ENCODE measurements at places on chromosomes 4 and X. TPM values are rescaled to one million over a fixed set of nuclear protein-coding genes. Genes with fewer than 3 reads are reported as not detected.

The PRKX gene
- 54.0 TPM for total RNA-seq

The UCP1 gene
- not detected for total RNA-seq

The MND1 gene
- 9.7 TPM for total RNA-seq

The PRRG1 gene
- total RNA-seq: 2.5 TPM

The SSX2 gene
- total RNA-seq: not detected

The PLAC1 gene
- total RNA-seq: not detected

The NOP14 gene
- total RNA-seq: 33.4 TPM

The COL4A5 gene
- 276 TPM for total RNA-seq

The UGT2B11 gene
- 0.93 TPM for total RNA-seq

The LETM1 gene
- 51.2 TPM for total RNA-seq

The STBD1 gene
- 1.9 TPM for total RNA-seq

The XAGE1A gene
- not detected for total RNA-seq

The F9 gene
- total RNA-seq: not detected

The ARAP2 gene
- total RNA-seq: 11.6 TPM

The GRIA2 gene
- total RNA-seq: 2.3 TPM

The TRIM2 gene
- total RNA-seq: 52.5 TPM

The PROM1 gene
- total RNA-seq: 105 TPM

The FRMPD3 gene
- 0.74 TPM for total RNA-seq

The ANK2 gene
- 11.1 TPM for total RNA-seq

The GABRQ gene
- 0.10 TPM for total RNA-seq

The OFD1 gene
- 65.4 TPM for total RNA-seq

The DCAF12L2 gene
- 1.1 TPM for total RNA-seq

The SATL1 gene
- total RNA-seq: 0.51 TPM

The SPANXB1 gene
- not detected for total RNA-seq

The MSL3 gene
- 33.3 TPM for total RNA-seq

The SRPK3 gene
- not detected for total RNA-seq

The IL13RA1 gene
- total RNA-seq: 30.8 TPM

The CXCL11 gene
- total RNA-seq: not detected

Measured in progenitor cell of endocrine pancreas (in vitro differentiated cells).